ENCODE measurements at places on chromosomes 6 and 20. TPM values are rescaled to one million over a fixed set of nuclear protein-coding genes. Genes with fewer than 3 reads are reported as not detected.

RBPJL gene
- total RNA-seq, result not detected

SNPH gene
- 3.3 TPM for total RNA-seq

DDO gene
- total RNA-seq, result not detected

HUS1B gene
- 0.59 TPM for total RNA-seq

VWA7 gene
- 2.7 TPM for total RNA-seq

VGLL2 gene
- 0.16 TPM for total RNA-seq

MAPK13 gene
- total RNA-seq, result 2.0 TPM

CUL9 gene
- total RNA-seq, result 37.2 TPM

CDKN1A gene
- 11.6 TPM for total RNA-seq

ARMH2 gene
- total RNA-seq, result not detected

TRIM10 gene
- not detected for total RNA-seq

TGM3 gene
- 0.43 TPM for total RNA-seq
